ENCODE measurements at places on chromosomes 7 and 10. TPM values are rescaled to one million over a fixed set of nuclear protein-coding genes. Genes with fewer than 3 reads are reported as not detected.

GRCh38 chr10:130929422-130930325 is 381.8 kb downstream of the TCERG1L start:
- no peak for DNase-seq

GRCh38 chr7:48389977-48390376 is 218.7 kb downstream of the ABCA13 start:
- DNase-seq = no peak

GRB10 gene
- 9.9 TPM for polyA plus RNA-seq

- DNase-seq = no peak
Measured at GRCh38 chr10:102419269-102420180, 940 bp upstream of the PSD start.

MYL7 gene
- 20,231 TPM for polyA plus RNA-seq

DNA sequence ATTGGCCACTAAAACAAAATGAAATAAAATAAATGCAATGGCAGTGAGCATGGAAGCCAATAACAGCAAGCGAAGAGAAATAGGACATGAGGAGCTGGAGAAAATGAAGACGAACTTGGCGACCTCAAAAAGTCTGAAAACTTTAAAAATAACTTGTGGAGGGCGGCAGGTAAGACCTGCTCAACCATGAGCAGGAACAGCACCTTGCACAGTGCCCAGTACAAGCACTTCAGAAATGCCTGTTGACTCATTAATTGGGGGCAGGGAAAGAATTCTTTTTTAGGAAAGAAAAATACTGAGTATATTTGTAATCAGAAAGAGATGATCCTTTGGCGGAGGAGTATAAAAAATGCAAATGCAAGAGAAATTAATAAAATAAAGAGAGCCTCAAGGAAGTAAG is 78.0 kb downstream of the XPNPEP1 start:
- DNase-seq = no peak

GRCh38 chr10:113300617-113301016 is 252.2 kb upstream of the HABP2 start:
- no peak for DNase-seq

OR13A1 gene
- not detected for polyA plus RNA-seq

- DNase-seq = no peak
Measured at GRCh38 chr7:93757426-93757825, 133.1 kb downstream of the TFPI2 start.

DNA sequence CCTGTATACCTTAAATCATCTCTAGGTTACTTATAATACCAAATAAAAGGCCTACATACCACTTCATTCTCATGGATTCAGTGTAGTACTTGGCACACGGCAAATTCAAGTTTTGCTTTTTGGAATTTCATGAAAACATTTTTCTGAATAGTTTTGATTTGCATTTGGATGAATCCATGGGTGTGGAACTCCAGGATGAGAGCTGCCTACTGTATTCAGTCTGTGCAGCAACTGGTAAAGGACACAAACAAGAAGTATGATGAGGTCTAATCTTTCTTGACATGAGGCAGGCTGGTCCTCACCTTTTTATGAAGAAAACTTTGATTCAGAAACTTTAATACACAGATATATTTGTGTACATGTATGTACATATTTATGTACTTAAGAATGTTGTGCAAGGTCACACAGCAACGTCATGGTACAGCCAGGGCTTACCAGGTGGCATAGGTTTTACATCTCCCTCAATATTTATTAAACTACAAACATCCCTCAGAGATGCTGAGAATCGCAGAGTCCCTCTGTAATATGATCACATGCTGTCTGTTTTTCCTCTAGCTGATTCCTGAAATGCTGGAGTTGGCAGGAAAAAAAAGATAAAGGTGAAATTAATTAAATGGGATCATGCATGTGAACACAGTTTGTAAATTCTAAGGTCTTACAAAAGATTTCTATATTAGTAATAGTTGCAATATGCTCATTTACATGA is 239.6 kb downstream of the PRKG1 start:
- DNase-seq = no peak

PIP gene
- not detected for polyA plus RNA-seq

- no peak for DNase-seq
Measured at GRCh38 chr10:44703241-44704155, 207.6 kb upstream of the TMEM72 start.

- DNase-seq = no peak
Measured at GRCh38 chr10:93553482-93554315, 12.8 kb upstream of the FFAR4 start.

- no peak for DNase-seq
Measured at GRCh38 chr7:14805105-14805719, 97.3 kb downstream of the DGKB start.

DNA sequence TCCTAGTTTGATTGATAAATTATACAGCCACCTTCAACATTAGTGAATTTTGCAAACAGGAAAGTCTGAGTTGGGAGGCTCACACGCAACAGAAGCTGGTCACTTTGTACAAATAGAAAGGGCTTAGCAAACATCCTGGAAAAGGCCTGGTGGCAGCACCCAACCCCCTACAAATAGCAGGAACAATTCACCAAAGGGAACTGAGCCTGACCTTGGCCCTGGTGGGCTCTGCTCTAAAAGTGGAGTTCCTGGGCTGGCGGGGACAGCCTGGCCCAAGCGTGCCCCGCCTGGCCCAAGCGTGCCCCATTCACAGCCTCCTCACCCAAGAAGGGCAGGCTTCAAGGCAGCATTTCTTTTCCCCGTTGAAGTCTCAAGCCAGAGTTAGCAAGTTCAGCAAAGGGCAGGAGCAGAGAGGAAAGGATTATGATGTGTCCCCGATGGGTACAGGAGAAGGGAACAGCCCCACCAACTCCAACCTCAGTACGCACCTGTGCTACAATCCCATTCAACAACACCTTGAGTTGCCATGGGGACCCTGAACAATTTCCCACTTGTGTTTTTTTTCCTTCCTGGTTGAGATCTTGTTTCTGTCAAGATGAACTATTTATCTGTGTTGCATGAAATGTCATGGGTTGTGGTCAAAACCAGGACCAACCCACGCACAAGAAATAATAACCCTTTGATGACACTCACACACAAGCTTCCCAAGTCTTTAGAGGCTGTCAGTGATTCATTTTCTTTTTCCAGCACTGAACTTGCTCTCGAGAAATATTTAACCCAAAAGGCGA is 43.4 kb downstream of the RGS10 start:
- DNase-seq = no peak

GRCh38 chr10:6278519-6279120 is 75.9 kb downstream of the PFKFB3 start:
- DNase-seq = peak; percentile 47

CYP26C1 gene
- polyA plus RNA-seq = 0.06 TPM

DNA sequence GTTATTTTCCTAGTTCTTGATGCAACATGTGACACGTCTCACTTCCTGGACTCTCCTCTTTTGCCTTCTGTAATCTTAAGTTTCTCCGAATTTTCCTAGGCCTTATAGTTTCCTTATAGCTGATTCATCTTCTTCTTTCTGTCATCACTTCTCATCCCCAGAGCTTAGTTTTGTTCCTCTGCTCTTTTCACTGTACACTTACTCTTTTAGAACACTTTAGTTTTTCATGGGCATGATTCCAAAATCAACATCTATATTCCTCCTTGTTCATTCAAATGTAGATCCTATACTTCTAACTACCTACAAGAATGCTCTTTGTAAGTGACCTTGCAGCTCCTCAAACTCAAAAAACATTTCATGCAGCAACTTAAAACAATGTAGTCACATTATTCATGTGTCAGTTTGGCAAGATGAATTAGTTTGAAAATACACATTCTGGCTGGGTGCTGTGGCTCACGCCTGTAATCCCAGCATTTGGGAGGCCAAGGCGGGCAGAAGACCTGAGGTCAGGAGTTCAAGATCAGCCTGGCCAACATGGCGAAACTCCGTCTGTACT is 13.1 kb upstream of the SLC26A3 start:
- peak; percentile 56 for DNase-seq

- no peak for DNase-seq
Measured at GRCh38 chr10:60339757-60340156, 49.9 kb downstream of the ANK3 start.

GRCh38 chr10:79473496-79474095 is 28.2 kb upstream of the ZCCHC24 start:
- no peak for DNase-seq

FAM237B gene
- polyA plus RNA-seq = not detected

DNA sequence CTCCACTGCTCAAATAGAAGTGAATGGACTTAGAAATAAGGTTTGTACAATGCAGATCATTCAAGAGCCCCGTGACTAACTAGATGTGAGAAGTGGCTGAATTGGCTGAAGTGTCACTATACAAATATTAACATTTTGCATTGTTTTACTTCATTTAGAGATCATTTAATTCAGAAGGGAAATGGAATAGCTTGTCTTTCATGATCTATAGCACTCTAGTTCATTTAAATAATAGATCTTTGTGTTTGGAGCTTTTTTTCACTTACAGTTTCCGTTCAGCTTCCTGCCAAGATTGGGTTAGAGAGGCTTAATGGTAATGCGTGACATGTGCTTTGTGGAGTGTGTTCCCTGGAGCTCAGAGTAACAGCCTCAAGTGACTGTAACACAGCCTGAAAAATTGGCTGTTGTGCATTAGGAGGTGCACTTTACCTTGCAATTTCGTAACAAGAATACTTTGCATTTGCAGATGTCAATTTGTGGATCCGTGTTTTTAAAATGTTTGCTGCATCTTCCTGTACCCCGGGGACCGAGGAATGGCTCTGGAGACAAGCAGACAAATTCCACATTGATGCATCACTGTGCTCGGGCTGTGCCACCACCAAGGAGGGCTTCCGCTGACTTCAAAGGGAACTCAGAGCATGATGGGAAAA is 170.3 kb downstream of the NRP1 start:
- DNase-seq = no peak

- peak; percentile 57 for DNase-seq
Measured at GRCh38 chr7:22782616-22783232, 39.9 kb downstream of the TOMM7 start.

DNA sequence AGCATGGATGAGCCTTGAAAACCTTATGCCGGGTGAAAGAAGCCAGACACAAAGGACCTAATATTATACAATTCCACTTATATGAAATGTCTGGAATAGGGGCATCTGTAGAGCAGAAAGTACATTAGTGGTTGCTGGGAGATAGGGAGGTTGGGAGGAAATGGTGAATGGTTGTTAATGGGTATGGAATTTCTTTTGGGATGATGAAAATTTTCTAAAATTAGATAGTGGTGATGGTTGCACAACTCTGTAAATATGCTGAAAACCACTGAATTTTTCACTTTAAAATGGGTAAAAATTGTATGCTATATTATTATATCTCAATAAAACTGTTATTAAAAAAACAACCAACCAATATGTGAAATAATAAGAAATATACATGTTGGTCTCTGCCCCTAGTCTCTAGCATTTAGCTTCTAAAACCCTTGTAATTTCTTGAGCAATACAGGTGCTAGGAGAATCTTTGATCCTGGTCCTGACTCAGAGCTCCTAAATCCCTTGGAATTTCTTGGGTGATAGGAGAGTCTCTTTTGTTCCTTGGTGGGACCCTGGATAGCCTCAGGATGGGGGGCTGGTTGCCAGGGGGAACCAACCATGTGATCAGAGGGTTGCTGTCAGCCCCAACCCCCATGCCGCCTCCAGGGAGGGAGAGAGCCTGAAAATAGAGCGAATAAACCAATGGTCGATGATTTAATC is 64.0 kb downstream of the TACR2 start:
- DNase-seq = peak; percentile 80

DNA sequence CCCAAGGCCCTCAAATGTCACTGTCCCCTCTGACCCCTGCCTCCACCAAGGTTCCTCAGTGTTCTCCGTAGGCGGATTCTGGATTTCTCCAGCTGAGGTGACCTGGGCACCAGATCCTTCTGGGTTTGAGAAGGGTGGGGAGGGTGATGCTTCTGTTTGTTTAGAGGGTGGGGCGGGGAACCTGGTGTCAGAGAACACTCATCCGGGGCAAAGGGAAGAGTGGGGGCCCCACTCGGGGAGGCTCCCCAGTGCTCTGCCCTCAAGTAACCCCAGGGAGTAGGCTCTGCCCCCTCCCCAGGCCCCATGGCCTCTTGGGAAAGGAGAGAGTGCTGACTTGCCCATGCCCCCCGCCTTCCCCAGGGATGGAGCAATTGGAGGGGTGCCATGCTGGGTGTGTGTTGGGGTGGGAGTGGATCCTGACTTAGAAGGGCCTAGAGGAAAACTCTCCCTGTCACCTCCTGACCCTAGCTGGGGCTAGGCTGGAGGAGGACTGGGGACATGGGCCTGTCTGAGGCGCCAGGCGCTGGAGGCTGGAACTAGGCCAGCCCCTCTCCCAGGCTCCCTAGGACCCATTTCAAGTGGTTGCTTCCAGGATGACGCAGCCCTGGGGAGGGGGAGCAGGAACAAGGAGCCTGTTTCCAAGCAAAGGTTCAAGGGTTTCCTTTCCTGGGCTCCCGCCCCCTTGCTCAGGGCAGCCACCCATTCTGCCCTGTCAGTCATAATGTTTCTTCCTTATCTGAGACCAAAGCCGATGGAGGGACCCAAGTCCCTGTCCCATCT is 27.9 kb downstream of the KAZALD1 start:
- DNase-seq = no peak

DNA sequence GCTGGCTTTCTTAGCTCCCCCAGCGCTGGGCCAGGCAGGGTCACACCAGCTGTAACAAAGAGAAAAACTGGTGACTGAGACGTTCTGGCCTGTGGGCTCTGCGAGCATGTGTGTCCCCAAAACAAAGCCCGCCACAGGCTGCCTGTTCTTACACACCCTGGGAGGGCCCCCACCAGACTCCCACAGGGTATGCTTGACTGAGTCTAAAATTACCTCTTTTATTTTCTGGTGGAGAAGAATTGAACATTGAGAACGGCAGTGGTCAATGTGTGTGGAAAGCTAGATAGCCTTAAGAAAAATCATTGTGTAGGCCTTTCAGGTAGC is 808 bp downstream of the C10orf71 start:
- no peak for DNase-seq

GRCh38 chr7:51867117-51867516 is 550.5 kb upstream of the COBL start:
- DNase-seq = no peak

DNA sequence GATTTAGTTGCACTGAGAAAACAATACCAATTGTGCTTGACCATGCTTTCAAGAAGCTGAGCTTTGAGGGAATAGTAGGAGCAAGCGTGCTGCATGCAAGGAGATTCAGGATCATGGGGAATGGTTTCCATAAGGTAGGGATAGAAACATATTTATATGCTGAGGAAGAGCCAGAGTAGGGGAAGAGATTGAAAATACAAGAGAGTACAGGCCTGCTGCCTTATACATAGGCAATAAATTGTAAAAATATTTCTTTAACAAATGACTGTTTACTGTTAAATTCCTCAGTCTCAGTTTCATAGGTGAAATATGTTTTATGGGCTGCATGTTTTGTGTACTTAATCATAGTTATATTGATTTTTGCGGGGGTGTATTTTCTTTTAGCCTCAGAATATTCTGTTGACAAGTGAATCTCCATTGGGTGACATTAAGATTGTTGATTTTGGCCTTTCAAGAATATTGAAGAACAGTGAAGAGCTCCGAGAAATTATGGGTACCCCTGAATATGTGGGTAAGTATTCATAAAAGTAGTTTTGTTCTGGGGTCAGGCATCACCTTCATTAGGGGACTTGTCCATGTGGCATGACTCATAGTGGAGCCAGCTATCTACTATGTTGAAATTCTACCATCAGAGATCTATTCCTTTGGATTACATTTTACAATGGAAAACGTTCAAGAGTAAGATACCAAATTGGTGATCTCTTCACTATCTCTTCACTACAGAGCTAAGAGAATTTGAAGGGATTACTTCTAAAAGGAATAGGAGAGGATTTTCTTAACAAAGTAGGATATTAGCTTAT is 36.5 kb downstream of the STK17A start:
- DNase-seq = no peak

NEUROG3 gene
- polyA plus RNA-seq = not detected

- DNase-seq = no peak
Measured at GRCh38 chr10:62196528-62196927, 72.1 kb downstream of the RTKN2 start.

- DNase-seq = no peak
Measured at GRCh38 chr7:151625606-151626005, 105.9 kb upstream of the RHEB start.
